NCI-H774 (cell line): ENCODE measurements at places on chromosomes 6 and 20.

DNA sequence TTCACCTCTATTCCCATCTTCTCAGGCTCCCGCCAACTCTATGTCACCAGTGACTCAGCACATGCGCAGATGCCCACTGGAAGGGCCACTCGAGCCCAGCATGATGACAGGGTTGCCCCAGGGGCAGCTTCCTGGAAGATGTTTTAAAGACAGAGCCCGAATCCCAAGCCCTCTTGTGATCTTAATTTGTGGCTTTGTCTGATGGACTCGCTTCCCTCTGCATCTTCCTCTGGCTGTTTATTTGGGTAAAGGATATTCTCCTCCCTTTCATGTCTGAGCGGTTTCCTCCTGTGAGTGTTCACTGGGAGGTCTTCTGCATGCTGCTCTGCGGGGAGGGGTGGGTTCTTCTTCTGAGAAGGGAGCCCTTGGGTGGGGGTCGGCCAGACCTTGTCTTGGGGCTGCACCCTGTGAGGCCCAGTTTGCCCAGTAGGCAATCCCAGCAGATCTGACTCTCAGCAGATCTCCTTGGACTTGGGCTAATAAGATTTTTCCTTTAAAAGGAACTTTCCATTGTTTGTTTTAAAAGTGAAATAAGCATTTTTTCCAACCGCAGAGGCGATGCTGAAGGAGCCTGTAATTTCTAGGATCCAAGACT, 401.0 kb downstream of the CDC5L start:
- DNase-seq: no peak

DNA sequence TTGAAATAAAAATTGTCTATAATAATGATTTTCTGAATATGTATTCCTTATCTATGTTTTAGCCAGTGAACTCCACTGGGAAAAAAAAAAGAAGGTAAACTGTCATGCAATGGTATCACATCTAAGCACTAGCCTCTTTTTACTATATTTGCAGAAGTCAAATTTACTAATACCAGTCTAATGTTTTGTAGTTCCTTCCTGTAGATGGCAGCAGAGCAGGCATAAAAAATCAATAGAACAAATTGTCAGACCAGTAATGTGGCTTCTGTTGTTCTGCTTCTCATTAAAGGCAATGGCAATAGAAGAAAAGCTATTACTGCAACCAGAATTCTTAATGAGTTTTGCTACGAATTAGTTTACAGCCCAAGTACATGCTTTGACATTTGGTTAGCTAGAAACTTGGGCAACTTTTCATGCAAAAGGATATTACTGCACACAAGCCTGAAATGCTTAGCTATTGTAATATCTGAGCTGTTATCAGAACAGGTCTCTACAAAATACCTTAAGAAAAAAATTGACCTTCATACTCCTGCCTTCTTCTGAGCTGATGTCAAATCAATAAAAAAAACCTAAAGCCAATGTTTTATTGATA, 476.9 kb downstream of the KHDRBS2 start:
- DNase-seq: no peak

DNA sequence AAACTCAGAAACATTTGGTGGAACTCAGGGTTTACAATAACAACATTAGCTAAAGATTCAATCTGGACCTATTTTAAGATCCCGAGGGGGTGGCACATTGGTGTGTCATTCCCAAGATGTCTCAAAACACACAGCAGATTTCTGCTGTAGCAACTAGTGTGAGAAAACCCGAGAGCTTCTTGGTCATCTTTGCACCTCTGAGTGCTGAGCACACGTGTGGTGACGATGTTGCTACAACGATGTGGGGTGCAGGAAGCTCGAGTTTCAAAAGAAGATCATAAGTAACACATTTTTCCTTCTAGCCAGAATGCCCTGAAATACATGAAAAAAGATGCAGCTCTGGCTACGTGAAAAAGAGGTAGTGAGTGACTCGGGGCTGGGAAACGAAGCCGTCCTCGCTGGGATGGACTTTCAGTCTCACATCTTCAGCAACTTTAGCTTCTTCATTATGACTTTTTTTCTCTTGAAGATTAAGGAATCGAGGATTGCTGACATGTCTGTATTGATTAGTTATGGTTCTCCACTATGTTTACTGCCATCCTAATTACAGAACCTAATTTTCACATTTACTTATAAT, 1.5 kb downstream of the RAMACL start:
- DNase-seq: no peak

DNA sequence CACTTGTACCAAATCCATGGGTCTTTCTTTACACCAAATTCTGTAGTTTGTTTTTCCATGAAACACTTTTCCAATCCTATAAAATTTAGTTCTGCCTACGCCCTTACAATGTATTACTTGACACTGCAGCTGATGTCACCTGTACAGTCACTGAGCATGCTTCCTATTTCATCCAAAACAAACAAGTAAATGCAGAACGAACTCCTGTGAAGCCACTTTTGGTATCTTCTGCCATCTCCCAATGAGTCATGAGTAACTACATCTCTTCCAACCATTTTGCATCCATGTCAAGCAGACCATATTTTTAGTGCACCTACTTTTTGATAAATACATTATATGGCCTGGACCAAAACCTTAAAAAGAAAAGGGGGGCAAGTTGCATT, 42.4 kb downstream of the HDDC2 start:
- no peak for DNase-seq
